MCF 10A (cell line): ENCODE measurements at places on chromosomes 3 and 15.

GRCh38 chr3:139561959-139562676 is 22.6 kb upstream of the RBP1 start:
- peak; percentile 56 for DNase-seq

DNA sequence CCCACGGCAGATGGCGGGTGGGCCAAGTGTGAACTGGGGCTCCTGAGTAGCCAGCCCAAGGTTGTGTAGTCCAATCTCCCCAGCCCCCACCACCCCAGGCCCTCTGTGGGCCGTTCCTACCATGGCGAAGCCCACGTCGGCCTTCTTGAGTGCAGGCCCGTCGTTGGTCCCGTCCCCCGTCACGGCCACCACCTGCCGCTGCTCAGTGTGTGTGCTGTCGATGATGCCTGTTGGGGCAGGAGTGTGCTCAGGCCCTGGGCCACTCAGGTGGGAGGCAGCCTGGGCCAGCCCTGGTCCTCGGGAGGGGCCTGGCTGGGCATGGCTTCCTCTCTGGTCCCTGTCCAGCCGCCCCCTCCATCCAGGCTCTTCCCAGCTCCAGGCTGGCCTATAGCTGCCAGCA is 25.0 kb upstream of the SEC13 start:
- no peak for DNase-seq

GRCh38 chr3:194984066-194984465 is 286.9 kb downstream of the XXYLT1 start:
- DNase-seq: no peak

DNA sequence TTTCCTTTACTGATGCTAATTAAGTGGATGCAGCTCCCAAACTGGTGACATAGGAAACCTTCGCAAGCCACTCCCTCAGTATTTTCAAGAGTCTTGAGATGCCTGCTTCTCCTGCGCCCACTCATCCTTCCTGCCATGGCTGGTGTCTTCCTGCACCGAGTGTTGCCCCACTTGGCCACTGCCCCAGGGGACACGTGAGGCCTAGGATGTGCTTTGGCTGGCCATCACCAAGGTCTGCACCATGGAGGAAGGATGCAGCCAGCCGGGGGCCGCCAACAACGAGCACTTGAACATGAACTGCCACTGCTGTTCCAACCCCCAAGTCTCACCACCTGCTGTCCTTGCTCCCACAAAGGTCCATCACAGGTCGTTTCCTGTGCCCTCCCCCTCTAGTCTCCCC is 34.1 kb downstream of the EPHB3 start:
- DNase-seq: no peak
